Ovary (tissue), 10 donors: ENCODE measurements at places on chromosomes 1 and 21. TPM values are rescaled to one million over a fixed set of nuclear protein-coding genes. Genes with fewer than 3 reads are reported as not detected.

DNA sequence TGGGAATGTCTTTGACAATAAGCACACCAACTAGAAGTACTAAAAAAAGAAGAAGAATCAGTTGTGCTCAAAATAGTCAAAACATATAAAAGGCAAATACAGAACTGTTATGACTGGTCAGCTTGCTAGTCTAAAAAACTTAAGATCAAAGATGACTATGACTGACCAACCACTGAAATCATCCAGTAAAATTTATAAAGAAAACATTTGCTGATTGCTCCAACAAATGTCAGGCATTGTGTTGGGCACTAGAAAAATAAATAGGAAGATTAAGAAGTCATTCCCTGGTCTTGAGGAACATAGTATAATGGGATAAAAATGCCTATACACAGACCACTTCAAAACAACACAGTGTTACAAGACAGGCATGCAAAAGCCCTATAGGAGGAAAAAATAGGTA, 9.3 kb upstream of the ANGPTL3 start:
- no peak overlapping the region for H3K27ac ChIP-seq
- H3K27me3 ChIP-seq = no peaks in the 10 kb centered on the region
- no peak for DNase-seq
- H3K4me3 ChIP-seq = no peak overlapping the region
- H3K36me3 ChIP-seq = no peaks in the 10 kb centered on the region

DNA sequence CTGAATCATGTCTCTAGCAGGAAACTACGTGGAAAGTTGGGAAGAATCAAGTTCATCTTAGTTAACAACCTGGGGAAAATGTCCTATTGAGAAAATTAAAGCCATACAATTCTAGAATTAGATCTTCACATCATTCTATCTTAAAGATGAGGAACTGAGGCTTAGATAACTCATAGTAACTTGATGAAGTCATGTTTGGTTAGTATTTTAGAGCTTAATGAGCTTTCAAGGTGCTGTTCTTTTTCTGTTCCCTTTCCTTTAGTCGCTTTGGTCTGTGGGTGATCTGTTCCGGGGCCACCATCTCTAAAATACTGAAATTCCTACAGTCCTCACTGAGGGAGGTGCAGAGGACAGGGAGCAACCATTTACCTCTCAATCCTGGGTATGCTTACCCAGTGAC, 4.3 kb upstream of the GLUL start:
- H3K27me3 ChIP-seq = no peaks in the 10 kb centered on the region
- H3K36me3 ChIP-seq = no peaks in the 10 kb centered on the region
- no peak for DNase-seq
- H3K27ac ChIP-seq = peak overlapping the region; percentile 70

EPHX1 gene
- 239 TPM for total RNA-seq

MFSD2A gene
- 4.1 TPM for total RNA-seq

KLHDC9 gene
- 6.3 TPM for total RNA-seq

IL20 gene
- not detected for total RNA-seq

CA14 gene
- 1.2 TPM for total RNA-seq
